Jurkat, Clone E6-1 (cell line): ENCODE measurements at places on chromosomes 4 and X.

- DNase-seq: no peak
Measured at GRCh38 chr4:126957556-126957955, 675.2 kb upstream of the INTU start.

DNA sequence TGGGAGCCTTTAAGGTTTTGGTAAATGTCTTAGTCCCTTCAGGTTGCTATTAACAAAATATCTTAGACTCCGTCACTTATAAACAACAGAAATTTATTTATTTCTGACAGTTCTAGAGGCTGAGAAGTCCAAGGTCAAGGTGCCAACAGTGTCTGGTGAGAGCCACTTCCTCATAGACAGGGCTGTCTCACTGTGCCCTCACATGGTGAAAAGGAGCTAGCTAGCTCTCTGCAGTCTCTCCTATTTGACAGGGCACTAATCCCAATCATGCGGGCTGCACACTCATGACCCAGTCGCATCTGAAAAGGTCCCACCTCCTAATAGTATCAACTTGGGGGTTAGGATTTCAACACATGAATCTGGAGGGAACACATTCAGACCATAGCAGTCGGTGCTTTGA lies 63.4 kb upstream of the KLF3 start:
- DNase-seq: no peak

DNA sequence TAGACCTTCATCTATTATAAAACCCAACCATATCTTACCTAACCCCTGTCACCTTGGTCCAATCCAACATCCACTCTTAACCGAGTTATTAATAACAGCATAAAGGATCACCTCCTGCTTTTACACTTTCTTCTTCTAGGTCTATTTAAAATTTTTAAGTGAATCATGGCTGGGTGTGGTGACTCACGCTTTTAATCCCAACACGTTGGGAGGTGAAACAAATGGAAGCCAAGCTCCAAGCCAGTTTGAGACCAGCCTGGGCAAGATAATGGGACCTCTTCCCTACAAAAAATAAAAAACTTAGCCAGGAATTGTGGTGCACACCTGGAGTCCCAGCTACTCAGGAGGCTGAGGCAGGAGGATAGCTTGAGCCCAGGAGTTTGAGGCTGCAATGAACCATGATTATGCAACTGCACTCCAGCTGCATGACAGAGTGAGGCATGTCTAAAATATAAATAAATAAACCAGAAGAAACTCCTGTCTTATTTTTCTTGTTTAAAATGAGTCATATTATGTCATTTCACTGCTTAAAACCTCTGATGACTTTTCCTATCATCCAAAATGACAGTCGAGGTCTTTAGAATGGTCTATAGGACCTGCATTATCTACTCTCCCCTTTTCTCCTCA lies 188.4 kb downstream of the GASK1B start:
- DNase-seq: no peak

DNA sequence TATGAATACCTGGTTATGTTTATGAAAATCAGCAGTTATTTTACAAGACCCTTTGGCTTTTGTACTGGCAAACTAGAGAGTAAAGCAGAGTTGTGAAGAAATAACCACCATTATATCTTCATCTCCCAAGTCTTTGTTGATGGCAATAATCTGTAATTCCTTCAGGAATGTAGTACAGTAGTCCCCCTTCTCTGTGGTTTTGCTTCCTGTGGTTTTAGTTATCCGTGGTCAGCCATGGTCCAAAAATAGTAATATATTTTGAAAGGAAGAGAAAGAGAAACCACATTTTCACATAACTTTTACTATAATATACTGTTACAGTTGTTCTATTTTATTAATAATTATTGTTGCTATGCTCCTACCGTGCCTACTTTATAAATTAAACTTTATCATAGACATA lies 27.8 kb downstream of the BANK1 start:
- no peak for DNase-seq

GRCh38 chrX:23114241-23114640 lies 114.5 kb downstream of the DDX53 start:
- DNase-seq: no peak

DNA sequence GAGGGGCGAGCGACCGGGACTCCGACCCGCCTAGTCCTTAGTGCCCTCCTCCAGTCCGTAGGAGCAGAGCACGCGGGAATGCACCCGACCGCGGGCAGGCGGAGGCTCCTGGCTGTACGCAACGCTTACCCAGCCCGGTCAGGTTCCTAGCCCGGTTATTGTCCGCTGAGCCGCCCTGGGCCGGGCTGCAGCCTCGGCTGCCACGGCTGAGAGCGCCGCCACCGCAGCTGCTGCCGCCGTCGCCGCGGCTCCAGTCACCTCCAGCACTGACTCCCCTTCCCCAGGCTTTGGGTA lies at the start of gene AMER1:
TSS of gene AMER1 (minus strand) at position 268 of the 294 bp plus-strand sequence. CDS start 12,422 bp downstream, outside the sequence.
- DNase-seq: no peak

DNA sequence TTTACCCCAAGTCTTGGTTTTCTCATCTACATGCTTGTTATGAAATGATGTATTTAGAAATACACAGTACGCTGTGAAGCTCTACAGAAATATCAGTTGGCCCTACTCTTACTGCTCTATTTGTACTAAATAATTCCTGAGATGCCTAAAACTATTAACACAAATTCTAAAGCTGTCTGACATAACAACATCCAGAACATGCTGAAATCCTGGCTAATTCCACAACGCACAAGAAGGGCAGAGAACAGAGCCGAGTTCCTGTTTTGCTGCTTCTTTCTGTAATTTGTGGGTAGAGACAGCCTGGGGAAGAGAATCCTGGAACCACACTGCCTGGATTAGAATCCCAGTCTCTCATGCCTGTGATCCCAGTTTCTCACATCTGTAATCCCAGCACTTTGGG lies 59.0 kb downstream of the ZNF827 start:
- no peak for DNase-seq

GRCh38 chr4:73998040-73999011 lies at the start of gene CXCL5:
TSS of gene CXCL5 (minus strand) at chr4:73998677. CDS start at chr4:73998581, 96 bp downstream.
- no peak for DNase-seq

- no peak for DNase-seq
Measured at GRCh38 chr4:73874386-73874785, 5.2 kb downstream of the CXCL1 start.

DNA sequence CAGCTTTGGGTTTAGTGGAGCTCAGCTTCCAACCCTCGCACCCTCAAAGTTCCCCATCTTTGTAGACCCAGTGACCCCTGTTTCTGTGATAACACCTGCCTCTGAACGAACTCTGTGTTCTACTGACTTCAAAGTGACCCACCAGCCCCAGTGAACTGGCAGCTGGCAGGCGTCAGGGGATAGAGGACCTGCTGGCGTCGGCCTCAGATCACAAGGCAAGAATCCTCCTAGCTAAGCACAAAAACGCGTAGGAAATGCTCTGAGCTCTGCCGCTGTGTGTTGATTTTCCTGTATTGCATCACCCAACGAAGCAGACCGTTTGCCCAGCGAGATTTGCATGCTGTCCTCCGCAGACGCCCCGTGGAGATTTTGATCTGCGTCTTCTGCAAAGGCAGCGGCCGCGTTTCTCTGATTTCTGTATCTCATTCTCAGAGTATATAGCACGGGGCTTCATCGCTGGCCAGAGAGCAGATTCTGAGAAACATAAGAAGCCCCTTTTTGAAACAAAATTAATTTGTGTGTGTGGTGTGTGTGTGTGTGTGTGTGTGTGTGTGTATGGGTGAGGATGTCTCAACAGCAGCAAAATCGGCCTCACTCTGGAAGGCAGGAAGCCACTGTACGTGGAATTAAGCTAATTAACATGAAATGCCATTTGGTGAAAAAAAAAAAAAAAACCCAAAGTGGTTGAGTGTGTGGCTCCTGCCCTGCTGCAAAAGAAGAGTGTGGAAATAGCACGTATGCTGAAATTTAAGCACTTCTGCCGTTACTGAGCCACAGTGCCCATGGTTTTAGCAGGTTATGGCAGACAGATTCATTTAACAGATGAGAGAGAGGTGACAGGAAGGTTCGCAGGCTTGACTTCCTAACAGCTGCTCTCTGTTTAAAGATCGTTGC lies 29.2 kb upstream of the ASMTL start:
- peak; percentile 98 for DNase-seq

- DNase-seq: no peak
Measured at GRCh38 chrX:15895334-15895733, 40.7 kb upstream of the AP1S2 start.

DNA sequence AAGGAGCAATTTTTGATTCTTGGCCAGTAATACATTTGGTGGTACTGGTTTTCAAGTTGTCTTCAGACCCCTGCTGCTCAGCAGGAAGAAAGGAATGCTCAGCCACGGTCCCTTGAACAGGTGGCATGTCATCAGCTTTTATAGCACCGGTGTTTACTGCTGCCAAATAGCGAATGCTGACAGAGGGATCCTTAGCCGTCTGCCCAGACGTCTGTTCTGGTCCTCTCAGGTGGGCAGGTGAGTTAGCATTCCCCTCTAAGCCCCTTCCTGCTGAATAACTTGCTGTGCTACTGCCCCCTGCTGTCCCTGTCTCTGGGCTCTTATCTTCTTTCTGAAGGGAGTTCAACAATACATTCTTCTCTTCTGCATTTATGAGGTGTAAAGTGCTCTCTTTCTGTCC lies 28.4 kb downstream of the BOD1L1 start:
- DNase-seq: no peak

GRCh38 chrX:63920875-63921274 lies 135.9 kb upstream of the ARHGEF9 start:
- DNase-seq: no peak

- no peak for DNase-seq
Measured at GRCh38 chr4:87009095-87009648, 74.4 kb downstream of the AFF1 start.

DNA sequence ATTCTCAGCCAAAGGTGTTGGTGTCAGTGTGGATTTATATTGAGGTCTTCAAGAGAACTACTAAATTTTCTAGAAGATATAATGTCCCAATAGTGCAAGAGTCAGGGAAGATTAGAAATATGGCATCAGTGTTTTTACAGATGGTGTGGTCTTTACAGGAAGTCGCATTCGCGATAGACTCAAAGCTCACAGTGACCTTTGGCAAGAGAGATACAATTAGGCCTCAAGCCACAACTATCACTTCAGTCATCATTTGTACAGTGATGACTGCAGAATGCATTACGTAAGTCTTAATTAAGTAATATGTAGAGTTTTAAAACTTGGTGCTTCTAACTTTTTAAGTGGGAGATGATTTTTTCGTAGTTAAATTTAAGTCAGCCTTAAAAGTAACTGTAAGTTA lies 237.2 kb upstream of the FSTL5 start:
- DNase-seq: no peak

- no peak for DNase-seq
Measured at GRCh38 chr4:37825968-37826294, 555 bp upstream of the PGM2 start.

- DNase-seq: no peak
Measured at GRCh38 chr4:107586371-107586770, 133.7 kb downstream of the PAPSS1 start.

- no peak for DNase-seq
Measured at GRCh38 chrX:9180623-9181022, 146.7 kb upstream of the FAM9B start.

GRCh38 chrX:56343664-56344063 lies 111.5 kb downstream of the KLF8 start:
- DNase-seq: peak; percentile 48

DNA sequence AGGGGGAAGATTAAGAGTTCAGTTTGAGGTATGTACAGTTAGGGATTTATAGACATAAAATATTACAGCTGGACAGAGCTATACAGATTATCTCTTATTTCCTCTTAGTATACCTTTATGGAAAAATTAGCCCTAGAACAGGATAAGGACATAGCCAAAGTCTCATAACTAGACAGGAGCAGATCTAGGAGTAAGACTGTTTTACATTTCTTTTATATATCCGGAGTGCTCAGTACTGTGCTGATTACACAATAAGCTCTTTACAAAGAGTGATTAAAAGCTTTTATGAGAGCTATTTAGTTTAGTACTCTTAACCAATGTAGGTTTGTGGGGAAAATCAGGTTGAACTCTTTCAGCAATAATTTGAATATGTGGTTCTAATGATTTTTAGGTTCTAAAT lies 105.8 kb downstream of the TBX22 start:
- no peak for DNase-seq

DNA sequence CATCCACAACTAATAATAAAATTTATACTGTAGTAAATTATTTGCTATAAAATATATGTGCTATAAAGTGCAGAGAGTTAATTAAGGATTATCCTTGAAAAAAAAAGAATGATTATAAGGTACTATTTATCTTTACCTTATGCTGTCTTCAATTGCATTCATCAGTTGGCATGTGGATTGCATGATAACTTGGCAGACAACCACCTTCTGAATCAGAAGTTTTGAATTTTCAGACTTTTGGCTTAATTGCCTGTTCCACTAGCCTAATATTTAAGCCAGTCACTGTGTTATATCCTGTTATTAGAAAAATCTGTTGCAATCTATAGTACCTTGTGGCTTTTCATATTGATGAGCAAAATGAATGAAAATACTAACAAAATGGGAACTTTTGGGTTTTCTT lies 1040.3 kb upstream of the PCDH10 start:
- DNase-seq: no peak

DNA sequence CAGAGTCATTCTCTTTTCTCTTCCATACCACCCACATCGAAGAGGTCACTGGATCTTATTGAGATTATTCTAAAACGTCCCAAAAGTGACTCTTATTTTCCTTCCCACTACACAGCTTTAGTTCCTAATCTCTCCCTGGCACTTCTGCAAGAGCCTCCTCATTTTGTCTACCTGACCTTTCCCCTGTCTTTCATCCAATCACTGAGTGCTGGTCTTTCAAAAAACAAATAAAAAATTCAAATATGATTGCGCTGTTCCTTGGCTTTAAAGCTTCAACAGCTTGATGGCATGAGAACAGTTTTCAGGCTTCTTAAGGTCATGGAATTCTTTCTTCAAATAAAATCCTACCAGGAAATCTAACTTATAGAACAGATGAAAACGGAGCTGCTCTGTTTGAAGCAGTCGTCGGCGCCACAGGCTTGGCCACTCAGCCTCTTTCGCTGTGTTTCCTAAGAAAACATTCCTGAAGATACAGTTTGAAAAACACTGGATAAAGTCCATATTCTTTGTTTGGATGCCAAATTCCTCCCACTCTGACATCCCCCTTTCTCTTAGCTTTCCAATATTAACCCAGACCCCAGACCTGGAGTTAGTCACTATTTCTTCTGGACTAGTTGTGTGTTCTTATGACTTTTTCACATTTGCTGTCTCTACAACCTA lies 12.5 kb downstream of the SYTL5 start:
- DNase-seq: no peak

DNA sequence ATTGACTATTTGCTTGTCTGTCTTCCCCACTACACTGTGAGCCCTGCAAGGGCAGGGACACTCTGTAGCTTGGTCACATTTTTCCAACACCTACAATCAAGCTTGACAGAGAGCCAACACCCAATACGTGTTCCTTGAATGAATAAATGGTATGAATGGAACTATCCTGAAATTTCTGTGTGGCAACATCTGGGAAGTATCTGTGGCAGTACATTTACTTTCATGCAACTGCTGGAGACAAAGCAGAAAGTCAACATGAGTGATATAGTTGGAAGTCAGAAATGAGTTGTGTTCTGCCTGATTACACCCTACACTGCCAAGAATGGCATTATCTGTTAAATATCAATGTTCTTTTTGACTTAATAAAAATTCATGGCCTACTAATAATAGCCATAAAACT lies 343.5 kb upstream of the F9 start:
- DNase-seq: no peak

- DNase-seq: no peak
Measured at GRCh38 chr4:23401572-23401971, 488.3 kb downstream of the PPARGC1A start.

GRCh38 chr4:39883646-39884045 lies 94.1 kb downstream of the PDS5A start:
- no peak for DNase-seq

- no peak for DNase-seq
Measured at GRCh38 chr4:106303548-106304281, 12.3 kb downstream of the TBCK start.
